Activated CD4-positive, alpha-beta T cell treated with anti-CD3 and anti-CD28 coated beads for 48 hours (primary cell): ENCODE measurements at places on chromosomes 1 and 21.

GRCh38 chr21:18152371-18152770, 92.3 kb upstream of the CHODL start:
- no peak for DNase-seq

GRCh38 chr1:108505763-108506070, 54.2 kb upstream of the EEIG2 start:
- no peak for DNase-seq

- no peak for DNase-seq
These were observed 9.3 kb downstream of the C1QB start for GRCh38 chr1:22662318-22662717.

GRCh38 chr1:164651351-164651951, 92.5 kb downstream of the PBX1 start:
- DNase-seq = no peak

- no peak for DNase-seq
These were observed 30.6 kb downstream of the IL6R start for GRCh38 chr1:154435599-154436200.

DNA sequence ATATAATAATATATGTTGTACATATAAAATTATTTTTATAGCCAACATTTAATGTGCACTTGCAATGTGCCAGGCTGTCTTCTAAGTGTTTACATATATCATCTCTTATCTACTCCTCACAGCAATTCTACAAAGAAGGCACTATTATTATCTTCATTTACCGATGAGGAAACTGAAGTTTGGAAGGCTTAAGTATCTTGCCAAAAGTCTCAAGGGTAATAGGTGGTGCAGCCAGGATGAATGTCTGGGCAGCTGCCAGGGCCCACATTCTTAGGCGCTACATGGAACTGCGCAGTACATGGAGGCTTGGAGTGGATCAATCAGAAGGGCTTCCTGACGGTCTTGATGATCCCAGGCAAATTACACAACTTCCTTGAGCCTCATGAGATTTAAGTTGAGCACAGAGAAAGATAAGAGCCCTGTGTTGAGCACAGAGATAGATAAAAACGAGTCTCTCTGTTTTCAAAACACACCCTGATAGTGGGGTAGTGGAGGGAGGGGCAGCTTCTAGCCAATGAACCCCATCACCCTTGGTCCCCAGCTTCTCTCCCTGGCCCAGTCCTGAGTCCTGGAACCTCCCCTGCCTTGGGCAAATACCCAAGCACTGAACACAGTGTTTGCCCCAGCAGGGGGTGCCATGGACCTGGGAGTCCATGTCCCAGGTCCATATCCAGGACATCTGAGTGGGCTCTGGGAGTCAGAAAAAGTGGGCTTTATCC, 9.2 kb downstream of the POU3F1 start:
- DNase-seq = peak; percentile 23

- DNase-seq = no peak
These were observed 842 bp downstream of the LENEP start for GRCh38 chr1:154994269-154994587.

- no peak for DNase-seq
These were observed 292.2 kb downstream of the NTNG1 start for GRCh38 chr1:107433068-107433467.
